Activated CD4-positive, alpha-beta memory T cell treated with anti-CD3 and anti-CD28 coated beads, Interleukin-2, amount 10 ng/mL, durations not matched to agents 7 days and 5 days (primary cell): ENCODE measurements at places on chromosomes 7 and 10. TPM values are rescaled to one million over a fixed set of nuclear protein-coding genes. Genes with fewer than 3 reads are reported as not detected.

ANKRD61 gene
- 0.20 TPM for total RNA-seq

GRCh38 chr10:86064219-86064618 is 302.4 kb downstream of the GRID1 start:
- DNase-seq: no peak
- H3K4me1 ChIP-seq: no peaks in the 10 kb centered on the region
- no peak overlapping the region for H3K27ac ChIP-seq
- H3K27me3 ChIP-seq: peaks cover 5% of the 10 kb centered on the region
- H3K4me3 ChIP-seq: no peak overlapping the region
- no peaks in the 10 kb centered on the region for H3K36me3 ChIP-seq

- no peak for DNase-seq
- H3K36me3 ChIP-seq: no peaks in the 10 kb centered on the region
- H3K4me3 ChIP-seq: no peak overlapping the region
- no peak overlapping the region for H3K27ac ChIP-seq
- H3K4me1 ChIP-seq: peaks cover 42% of the 10 kb centered on the region
Observed at GRCh38 chr7:101739775-101740398, 77.5 kb upstream of the CUX1 start.

C10orf90 gene
- not detected for total RNA-seq

GRCh38 chr10:27715505-27715904 is 30.1 kb downstream of the MKX start:
- no peaks in the 10 kb centered on the region for H3K36me3 ChIP-seq
- peaks cover 10% of the 10 kb centered on the region for H3K27me3 ChIP-seq
- DNase-seq: no peak
- no peaks in the 10 kb centered on the region for H3K4me1 ChIP-seq
- no peak overlapping the region for H3K4me3 ChIP-seq

OPN1SW gene
- total RNA-seq: not detected

KIF11 gene
- total RNA-seq: 78.5 TPM

DNA sequence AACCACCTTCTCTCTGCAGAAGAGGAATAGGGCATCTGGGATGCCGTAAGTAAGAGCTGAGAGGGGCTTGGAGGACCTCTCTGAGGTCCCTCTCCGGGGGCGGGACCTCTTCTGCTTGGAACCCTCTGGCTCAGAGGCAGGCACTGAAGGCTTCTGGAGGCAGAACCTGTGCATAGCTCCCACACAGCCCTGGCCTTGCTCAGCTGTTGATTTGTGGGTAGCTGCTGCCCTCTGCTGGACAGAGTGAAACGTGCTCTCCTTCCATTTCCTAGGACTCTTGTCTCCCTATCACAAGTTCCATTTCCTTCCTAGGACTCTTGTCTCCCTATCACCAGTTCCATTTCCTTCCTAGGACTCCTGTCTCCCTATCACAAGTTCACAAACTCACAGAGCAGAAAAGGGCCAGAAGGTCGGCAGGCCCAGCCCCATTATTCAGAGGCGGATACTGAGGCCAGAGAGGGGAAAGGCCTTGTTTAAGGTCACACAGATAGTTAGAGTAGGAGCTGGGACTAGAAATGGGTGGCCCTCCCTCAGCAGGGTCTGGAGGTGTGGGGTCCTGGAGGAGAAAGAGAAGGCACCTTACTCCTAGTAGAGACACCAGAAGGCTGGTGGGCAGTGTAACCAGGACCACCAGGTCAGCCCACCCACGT is 30.3 kb upstream of the GARS1 start:
- no peak overlapping the region for H3K4me3 ChIP-seq
- no peak overlapping the region for H3K27ac ChIP-seq

GRCh38 chr10:47346581-47347302 is 1.4 kb upstream of the RBP3 start:
- DNase-seq: no peak
- no peak overlapping the region for H3K4me3 ChIP-seq
- no peaks in the 10 kb centered on the region for H3K36me3 ChIP-seq
- H3K27me3 ChIP-seq: no peaks in the 10 kb centered on the region
- no peak overlapping the region for H3K27ac ChIP-seq

DNA sequence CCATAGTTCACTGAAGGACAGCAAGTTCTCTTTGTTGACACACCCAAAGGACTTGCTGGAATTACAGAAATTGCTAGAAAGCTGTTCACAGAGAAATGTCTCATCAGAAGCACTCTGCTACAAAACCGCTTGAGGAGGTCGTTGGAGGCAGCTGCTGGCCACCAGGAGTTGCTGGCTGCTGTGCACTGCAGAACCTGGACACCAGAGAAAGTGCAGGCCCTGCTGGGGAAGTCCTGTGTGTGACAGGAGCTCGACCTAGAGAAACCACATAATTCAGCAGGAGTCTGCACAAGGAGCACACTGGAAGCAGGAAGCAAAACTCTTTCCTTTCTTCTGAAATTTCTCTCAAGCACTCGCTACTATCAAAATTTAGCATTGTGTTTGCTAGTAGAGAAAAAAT is 461.5 kb upstream of the GHITM start:
- H3K4me1 ChIP-seq: peaks cover 36% of the 10 kb centered on the region
- H3K36me3 ChIP-seq: no peaks in the 10 kb centered on the region
- H3K27ac ChIP-seq: no peak overlapping the region
- no peaks in the 10 kb centered on the region for H3K27me3 ChIP-seq
- no peak for DNase-seq

GRCh38 chr7:23334482-23335056 is 35.4 kb downstream of the MALSU1 start:
- no peak for DNase-seq
- H3K27me3 ChIP-seq: peaks cover 24% of the 10 kb centered on the region
- no peaks in the 10 kb centered on the region for H3K36me3 ChIP-seq
- H3K27ac ChIP-seq: no peak overlapping the region

- H3K36me3 ChIP-seq: no peaks in the 10 kb centered on the region
- H3K27ac ChIP-seq: no peak overlapping the region
- no peaks in the 10 kb centered on the region for H3K27me3 ChIP-seq
- DNase-seq: no peak
Observed at GRCh38 chr7:51973071-51973470, 656.5 kb upstream of the COBL start.

- H3K27ac ChIP-seq: no peak overlapping the region
- H3K27me3 ChIP-seq: peaks cover 5% of the 10 kb centered on the region
- no peak for DNase-seq
- H3K4me1 ChIP-seq: no peaks in the 10 kb centered on the region
- no peak overlapping the region for H3K4me3 ChIP-seq
- H3K36me3 ChIP-seq: no peaks in the 10 kb centered on the region
Observed at GRCh38 chr10:125084614-125085257, 75.6 kb downstream of the CTBP2 start.

DNA sequence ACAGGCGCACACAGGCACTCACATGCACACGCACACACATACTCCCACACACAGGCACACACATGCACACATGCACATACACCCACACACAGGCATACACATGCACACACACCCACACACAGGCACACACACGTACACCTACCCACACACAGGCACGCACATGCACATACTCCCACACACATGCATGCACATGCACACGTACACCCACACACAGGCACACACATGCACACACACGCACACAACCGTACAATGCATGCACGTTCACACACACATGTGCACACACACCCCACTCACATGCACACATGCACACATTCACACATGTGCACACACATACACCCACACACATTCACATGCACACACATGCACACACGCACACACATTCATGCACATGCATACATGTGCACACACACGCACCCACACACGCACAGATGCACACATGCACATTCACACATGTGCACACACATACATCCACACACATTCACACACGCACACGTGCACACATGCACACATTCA is 59.3 kb downstream of the MKI67 start:
- H3K36me3 ChIP-seq: peaks cover 77% of the 10 kb centered on the region
- DNase-seq: no peak
- no peak overlapping the region for H3K4me3 ChIP-seq
- no peaks in the 10 kb centered on the region for H3K27me3 ChIP-seq
- H3K27ac ChIP-seq: no peak overlapping the region

GRM3 gene
- not detected for total RNA-seq

HOGA1 gene
- not detected for total RNA-seq

DNA sequence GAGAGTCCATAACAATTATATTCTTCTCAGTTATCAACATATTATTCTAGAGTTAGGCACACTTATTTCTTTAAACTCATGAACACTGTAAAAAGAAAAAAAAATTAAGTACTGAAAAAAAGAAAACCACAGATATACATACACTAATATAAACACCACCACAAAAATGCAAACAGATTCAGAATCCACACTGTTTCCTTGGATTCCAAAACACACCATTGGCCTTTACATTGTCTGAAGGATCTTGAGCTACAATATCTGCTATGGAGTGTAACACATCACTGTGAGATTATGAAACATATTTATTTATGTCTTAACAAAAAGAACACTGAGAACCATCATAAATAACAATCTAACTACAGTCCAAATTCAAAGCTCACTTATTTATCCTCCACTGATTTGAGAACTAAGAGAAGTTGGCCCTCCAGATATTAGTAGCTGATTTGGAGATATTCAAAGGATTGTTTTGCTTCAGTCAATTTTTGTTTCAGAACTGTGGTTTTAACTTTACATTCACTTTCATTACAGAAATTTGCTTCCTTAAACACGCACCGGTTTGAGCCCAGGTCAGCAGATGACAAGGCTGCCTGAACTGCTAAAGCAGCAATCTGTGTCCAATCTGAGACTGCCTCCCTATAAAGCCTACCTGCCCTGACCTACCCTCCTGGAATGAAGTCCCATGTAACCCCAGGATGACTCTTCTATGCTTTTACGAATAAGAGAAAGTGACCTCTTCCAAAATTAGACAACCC is 47.0 kb upstream of the CDK1 start:
- H3K27me3 ChIP-seq: peaks cover 16% of the 10 kb centered on the region
- peaks cover 19% of the 10 kb centered on the region for H3K36me3 ChIP-seq
- peak overlapping the region; percentile 88 for H3K4me3 ChIP-seq

- H3K27me3 ChIP-seq: no peaks in the 10 kb centered on the region
- DNase-seq: peak; percentile 64
- peaks cover 61% of the 10 kb centered on the region for H3K36me3 ChIP-seq
Observed at GRCh38 chr7:44631458-44632115, 25.2 kb downstream of the OGDH start.

FLNC gene
- not detected for total RNA-seq

GRCh38 chr7:84510505-84510904 is 315.9 kb upstream of the SEMA3A start:
- H3K4me1 ChIP-seq: no peaks in the 10 kb centered on the region
- H3K36me3 ChIP-seq: no peaks in the 10 kb centered on the region
- H3K4me3 ChIP-seq: no peak overlapping the region
- no peak overlapping the region for H3K27ac ChIP-seq
- no peaks in the 10 kb centered on the region for H3K27me3 ChIP-seq

GRCh38 chr10:129958148-129958628 is 5.9 kb downstream of the EBF3 start:
- DNase-seq: no peak
- H3K4me3 ChIP-seq: peak overlapping the region; percentile 30
- H3K27me3 ChIP-seq: peaks cover 61% of the 10 kb centered on the region
- peak overlapping the region; percentile 16 for H3K27ac ChIP-seq
- peaks cover 6% of the 10 kb centered on the region for H3K36me3 ChIP-seq
